ENCODE measurements at places on chromosomes 1 and 21.

DNA sequence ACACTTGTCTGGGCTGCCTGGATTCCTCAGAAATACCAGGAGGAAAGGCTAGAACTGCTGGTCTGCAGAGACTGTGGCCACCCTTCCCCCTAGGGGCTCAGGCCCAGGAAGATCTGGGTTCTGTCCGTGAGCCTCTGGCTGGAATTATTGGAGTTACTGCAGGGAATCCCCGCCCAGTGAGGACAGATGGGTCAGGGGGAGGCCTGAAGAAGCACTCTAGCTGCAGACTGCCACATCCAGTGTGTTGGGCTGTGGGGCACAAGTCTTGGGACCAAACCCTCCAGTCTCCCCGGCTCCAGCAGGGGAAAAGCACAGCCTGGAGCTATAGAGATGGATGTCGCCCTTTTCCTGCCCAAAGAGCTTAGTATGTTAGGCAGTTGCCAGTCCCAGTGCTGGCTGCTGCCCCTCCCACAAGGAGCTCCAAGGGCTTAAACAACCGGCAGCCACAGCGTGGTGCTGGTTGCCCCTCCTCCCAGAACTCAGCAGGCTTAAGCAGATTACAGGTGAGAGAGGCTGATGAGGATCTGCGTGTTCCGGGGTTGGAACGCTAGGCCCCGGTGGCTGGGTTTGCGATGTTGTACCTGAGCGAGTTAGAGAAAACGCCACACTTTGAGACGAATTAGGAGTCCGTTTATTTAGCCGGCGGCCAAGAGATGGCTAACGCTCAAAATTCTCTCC lies 255.5 kb upstream of the LRRC7 start:
- no peak for DNase-seq

DNA sequence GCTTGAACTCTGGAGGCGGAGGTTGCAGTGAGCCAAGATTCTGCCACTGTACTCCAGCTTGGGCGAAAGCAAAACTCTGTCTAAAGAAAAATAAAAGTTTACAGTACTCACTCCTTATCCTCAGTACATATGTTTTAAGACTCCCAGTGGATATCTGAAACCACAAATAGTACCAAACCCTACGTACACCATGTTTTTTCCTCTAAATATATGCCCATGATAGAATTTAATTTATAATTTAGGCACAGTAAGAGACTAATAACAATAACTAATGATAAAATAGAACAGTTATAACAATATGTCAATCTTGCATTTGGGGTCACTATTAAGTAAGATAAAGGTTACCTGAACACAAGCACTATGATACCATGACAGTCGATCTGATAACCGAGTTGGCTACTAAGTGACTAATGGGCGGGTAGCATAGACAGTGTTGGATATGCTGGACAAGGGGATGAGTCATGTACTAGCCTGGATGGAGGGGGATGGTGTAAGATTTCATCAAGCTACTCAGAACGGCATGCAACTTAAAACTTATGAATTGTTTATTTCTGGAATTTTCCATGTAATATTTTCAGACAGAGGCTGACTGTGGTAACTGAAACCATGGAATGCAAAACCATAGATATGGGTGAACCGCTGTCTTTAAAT lies 43.7 kb downstream of the ST7L start:
- no peak for DNase-seq

DNA sequence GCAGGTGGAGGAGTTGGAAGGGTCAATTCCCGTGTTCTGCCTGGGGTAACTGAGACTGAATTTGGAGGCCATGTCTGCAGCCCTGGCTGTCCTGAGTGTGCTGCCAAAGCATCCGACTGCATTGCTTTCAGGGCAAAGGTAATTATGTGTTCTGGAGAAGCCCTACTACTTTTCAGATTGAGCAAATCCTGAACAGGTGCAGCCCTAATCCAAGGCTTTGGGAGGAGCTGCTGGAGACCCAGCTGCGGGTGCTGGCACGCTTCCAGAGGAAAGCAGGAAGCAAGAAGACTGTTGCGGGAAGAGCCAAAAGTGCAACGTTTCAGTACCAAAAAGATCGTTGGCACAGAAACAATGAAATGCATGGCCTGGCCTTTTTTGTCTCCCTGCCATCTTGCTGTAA lies 73.7 kb upstream of the NRIP1 start:
- no peak for DNase-seq

DNA sequence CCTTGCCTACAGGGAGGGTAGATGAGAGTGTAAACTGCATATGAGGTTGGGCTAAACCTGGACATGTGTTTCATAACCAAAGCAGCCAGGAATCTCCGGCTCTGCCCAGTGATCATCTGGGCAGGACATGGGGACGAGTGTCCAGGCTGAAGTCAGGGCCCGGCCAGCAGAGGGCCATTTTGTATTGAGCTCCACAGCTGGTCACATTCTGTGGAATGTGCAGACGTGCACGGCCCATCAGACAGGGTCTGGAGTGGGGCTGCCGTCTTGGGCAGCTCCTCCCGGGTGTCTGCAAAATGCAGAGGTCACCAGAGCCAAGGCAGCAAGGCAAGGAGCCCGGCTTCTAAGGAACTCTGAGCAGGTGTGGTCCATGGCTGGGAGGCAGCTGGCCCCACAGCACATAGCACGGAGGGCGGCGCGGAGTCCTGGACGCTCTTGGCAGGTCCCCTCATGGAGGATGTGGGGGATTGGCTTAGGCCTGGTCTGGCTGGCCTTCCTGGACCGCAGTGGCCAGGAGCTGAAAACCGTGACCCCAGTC lies 6.2 kb downstream of the LRRC3 start:
- no peak for DNase-seq

GRCh38 chr1:53139951-53140361 lies 2.5 kb downstream of the SLC1A7 start:
- DNase-seq: no peak

- no peak for DNase-seq
Observed at GRCh38 chr21:18646116-18646515, 242.5 kb upstream of the TMPRSS15 start.

DNA sequence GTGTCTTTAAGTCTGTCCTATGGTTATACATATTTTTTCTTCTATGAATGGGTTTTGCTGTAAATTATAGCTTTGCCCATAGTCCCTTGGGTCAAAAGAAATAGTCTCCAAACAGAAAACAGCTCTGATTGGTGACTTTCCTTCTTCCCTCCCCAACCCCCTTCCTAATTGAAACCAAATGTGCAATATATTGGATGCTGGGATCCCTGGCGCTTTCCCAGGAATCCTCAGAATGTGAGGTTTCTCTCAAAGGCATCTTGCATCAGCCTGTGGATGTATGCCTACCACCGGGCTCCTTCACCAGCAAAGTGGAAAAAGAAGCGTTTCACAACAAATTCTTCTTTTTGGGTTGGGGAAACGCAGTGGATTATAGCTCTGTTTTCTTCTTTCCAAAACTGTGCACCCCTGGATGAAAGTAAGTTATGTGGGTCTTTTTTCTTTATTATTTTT lies at the start of gene DDR2:
Gene DDR2 (plus strand): TSS at position 248 of the 450 bp plus-strand sequence. CDS start 86,600 bp downstream, outside the sequence.
- DNase-seq: no peak

- no peak for DNase-seq
Observed at GRCh38 chr1:246000638-246001015, 506.5 kb downstream of the SMYD3 start.

DNA sequence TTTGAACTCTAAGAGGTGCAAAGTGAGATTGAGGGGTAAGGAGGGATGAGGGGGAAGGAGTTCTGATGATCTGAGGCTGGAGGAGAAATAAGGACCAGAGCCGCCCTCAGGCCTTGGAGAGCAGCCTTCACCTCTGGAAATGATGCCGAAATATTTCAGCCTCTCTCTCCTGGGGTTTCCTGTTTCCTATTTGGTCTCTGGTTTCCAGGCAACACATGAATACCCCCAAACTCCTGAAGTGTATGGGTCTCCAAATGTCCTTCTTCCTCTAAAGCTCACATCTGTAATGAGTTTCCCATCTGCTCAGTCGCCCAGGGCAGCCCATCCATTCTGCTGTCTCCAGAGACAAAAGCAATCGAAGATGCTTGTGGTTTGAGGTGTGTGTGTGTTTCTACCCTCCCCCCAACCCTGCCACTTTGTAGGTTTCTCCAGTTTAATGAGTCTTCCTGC lies 52.0 kb upstream of the FAM20B start:
- no peak for DNase-seq

DNA sequence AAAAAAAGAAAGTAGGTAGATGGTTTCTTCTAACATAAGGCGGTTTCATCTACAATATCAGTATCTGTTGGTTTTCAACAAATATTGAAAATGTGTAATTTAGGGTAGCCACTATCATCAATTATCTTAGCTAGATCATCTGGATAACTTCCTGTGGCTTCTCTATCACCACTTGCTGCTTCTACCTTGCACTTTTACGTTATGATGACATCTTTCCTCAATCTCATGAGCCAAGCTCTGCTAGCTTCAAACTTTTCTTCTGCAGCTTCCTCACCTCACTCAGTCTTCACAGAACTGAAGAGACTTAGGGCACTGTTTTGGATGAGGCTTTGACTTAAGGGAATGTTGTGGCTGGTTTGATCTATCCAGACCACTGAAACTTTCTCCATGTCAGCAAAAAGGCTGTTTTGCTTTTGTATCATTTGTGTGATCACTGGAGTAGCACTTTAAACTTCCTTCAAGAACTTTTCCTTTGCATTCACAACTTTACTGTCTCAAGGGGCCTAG lies 144.9 kb upstream of the HP1BP3 start:
- DNase-seq: no peak

- DNase-seq: no peak
Observed at GRCh38 chr1:219559899-219560298, 53.0 kb downstream of the ZC3H11B start.

- DNase-seq: no peak
Observed at GRCh38 chr1:40638097-40639036, 27.1 kb downstream of the RIMS3 start.

DNA sequence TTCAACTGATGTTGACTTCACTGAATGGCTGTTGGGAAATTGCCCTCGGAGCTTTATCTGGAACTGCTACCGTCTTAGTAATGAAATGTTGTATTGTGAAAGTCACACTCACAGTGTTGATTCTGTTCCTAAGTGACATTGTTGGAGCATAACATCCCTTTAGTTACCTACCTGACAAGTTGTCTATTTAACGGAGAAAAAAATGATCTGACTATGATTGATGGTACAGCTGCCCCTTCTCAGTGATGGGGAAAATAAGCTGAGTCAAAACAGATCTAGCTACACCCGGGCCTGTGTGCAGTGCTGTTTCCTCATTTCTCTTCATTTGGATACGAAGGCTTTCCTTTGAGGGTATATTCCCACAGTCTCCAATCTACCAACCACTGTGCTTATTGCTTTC lies 472.3 kb upstream of the BRINP3 start:
- DNase-seq: no peak

GRCh38 chr1:54997711-54997986 lies 1.1 kb upstream of the BSND start:
- DNase-seq: no peak

GRCh38 chr1:15027515-15027986 lies 126.0 kb upstream of the TMEM51 start:
- no peak for DNase-seq

DNA sequence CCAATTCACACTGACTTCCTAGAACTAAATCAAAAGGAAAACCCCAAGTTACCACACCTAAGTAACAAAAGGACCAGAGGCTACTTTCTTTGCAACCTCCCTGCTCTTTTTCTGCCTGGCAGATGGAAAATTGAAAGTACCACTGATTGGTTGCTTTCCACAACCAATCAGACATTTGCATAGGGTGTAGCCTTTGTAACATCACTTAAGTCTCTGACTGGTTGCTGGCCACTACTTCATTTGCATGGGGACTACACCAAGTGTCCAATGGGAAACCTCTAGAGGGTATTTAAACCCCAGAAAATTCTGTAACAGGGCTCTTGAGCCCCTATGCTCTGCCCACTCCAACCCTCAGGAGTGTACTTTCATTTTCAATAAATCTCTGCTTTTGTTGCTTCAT lies 365.0 kb downstream of the LTN1 start:
- no peak for DNase-seq

GRCh38 chr1:37794372-37795339 lies 1.0 kb downstream of the MANEAL start:
- no peak for DNase-seq

- DNase-seq: no peak
Observed at GRCh38 chr1:45522324-45523104, 830 bp upstream of the PRDX1 start.

- no peak for DNase-seq
Observed at GRCh38 chr1:33147275-33147996, 34.4 kb downstream of the TRIM62 start.

DNA sequence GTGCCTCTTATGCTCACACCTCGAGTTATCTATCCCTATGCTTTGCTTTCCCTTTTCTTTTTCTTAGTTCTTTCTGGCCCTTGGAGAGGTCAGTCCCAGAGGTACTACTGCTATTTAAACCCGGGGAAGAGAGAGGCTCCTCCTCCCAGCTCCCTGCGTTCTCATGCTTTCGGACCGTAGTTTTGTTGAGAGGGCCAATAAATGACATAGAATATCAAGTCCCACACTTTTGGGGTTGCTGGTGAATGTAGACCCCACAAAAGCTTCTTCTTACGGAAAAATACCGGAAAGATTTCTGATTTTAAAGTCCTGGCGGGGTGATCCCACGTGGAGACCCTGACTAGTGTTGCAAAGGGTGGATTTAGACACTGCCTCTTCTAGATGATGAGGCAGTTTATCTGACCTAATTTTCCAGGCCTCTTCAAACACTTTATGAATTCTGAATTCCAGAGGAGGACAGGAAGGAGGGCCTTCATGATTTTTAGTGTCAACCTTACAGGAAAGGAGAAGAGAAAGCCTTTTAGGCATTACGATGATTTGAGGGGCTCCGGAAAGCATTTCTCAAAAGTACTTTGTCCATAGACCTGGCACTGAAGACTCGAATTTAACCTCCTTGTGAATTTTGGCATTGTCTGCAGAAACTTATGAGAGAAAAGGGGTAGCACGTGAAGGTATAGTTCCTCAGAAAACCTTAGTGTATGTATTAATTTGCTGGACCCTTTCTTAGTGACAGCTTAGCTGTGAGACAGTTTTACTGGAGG lies 694 bp downstream of the TMEM167B start:
- no peak for DNase-seq

DNA sequence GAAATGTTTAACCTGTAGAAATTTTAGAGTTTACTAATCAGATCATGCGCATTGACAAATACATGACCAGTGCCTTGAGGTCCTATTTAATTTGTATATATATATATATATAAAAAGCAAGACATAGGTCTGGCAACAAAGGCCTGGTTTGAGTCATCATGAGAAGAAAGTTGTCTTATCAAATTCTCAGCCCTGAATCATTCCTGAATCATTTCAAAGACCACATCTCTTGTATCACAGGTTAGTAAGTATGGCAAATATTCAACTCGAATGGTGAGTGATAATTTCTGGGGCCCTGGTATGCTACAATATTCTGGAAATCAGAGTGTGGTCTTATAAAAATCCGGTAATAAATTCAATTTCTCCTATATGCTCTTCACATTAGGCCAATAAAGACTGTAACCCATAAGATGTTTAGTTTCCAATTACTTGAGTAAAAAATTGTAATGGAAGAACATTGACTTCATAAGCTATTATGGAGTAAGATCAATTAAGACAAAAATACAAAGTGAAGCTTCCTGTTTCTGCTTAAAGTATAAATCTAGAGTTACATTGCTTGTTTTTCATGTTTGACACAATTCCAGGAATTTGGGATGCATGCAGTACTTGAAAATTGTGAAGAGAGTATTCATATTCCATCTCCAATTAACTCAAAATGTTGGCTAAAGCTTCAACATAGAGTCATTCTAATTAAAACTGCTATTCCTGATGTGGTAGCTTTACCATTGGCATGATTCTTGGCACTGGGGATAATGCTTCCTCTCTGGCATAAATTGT lies 309.4 kb downstream of the BRINP3 start:
- DNase-seq: no peak

GRCh38 chr1:198437332-198437731 lies 103.1 kb downstream of the ATP6V1G3 start:
- no peak for DNase-seq

GRCh38 chr1:161192476-161193465 lies 6.1 kb downstream of the ADAMTS4 start:
- DNase-seq: no peak

- no peak for DNase-seq
Observed at GRCh38 chr1:166383635-166384346, 217.0 kb upstream of the FAM78B start.
